ENCODE measurements at places on chromosomes 3 and 15.
A peak's percentile ranks its signal among the peaks of the same experiment; 100 is the strongest.

GRCh38 chr3:25904206-25904605, 114.3 kb downstream of the OXSM start:
- DNase-seq, result no peak

GRCh38 chr3:111070772-111071256, 802 bp upstream of the NECTIN3 start:
- DNase-seq, result peak; percentile 57

DNA sequence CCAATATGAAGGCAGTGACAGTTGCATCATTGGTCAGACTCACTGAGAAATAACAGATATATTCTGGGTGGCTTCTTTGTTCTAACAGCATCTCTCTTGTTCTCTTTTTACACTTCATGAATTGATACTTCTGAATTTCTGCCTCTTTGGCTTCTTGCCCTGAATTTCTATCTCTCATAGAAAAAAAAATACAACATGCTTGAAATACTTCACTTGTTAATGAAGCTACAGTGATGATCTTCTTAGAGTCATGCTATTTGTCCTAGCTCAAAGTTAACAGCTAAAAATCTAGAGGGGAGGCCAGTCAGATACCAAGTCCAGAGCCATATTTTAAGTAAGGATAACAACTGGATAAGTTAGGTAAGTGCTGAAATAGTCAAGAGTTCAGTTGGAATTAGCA, 597.2 kb upstream of the AGTR1 start:
- DNase-seq, result no peak

DNA sequence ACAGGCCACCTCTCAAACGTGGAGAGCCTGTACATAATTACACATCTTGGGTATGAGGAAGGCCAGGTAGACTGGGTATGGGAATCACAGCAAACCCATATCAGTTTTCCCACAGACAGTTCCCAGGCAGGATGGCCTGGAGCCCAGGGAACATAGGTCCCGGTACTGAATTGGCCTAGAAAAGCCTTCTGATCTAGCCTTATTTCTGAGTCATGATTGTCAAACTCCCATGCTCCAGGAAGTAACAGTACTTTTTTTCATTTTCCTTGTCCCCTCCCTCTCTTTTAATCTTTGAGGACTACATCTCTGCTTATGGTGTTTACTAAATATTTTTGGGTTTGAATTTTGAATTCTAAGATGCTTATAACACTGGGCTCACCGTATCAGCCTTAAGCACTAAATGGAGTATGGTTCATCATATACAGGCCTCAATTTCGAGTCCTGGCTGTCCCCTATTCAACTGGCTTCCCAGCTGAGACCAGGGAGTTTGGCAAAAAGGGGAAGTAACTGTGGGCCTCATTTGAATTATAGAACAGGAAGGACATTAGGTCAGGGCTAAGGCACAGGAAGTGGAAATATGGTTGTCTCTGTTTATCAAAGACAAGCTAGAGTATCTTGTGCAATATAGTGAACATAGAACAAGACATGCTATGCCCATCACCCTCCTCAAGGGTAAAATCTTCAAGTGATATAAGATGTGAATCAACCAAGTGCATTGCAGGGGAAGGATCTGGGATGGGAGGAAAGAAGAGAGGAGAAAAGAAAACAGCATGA, 494.6 kb downstream of the NTRK3 start:
- DNase-seq, result no peak

DNA sequence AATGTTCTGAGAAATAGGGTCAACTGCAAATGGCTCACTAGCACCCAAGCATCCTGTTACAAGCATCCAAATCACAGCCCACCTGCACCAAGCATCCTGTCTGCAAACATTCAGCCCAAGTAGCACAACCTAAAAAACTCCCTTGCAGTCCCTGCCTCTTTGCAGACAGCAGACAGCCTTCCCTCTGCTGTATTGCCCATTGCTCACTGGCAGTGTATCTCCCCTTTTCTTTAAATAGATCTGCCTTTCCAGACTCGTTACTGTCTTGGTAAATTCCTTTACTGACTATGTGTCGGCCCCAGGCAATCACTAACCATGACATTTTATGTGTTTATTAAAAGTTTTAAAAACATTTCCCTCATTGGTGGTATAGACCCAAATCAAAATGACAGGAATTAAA, 155.4 kb downstream of the ADAMTSL3 start:
- no peak for DNase-seq

GRCh38 chr15:87268675-87269074, 987.9 kb downstream of the NTRK3 start:
- DNase-seq, result no peak

DNA sequence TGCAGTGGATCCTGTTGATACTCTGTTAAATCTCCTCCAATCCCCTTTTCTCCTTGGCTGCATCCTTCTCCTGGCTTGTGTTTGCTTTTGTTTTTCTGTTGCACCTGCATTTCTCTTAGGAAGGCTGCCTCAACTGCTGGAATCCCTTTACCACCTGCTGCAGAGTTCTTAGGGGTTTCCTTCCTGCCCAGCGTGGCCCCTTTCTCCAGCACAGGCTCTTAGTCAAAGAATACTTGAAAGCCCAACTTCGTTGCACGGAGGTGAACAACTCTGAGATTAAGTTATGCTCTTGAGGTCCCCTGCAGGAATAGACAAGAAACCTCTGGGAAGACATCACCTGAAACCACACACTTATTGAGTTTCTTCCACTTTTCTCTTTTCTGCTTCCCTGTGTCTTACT, 121.6 kb upstream of the GRM7 start:
- DNase-seq, result no peak

DNA sequence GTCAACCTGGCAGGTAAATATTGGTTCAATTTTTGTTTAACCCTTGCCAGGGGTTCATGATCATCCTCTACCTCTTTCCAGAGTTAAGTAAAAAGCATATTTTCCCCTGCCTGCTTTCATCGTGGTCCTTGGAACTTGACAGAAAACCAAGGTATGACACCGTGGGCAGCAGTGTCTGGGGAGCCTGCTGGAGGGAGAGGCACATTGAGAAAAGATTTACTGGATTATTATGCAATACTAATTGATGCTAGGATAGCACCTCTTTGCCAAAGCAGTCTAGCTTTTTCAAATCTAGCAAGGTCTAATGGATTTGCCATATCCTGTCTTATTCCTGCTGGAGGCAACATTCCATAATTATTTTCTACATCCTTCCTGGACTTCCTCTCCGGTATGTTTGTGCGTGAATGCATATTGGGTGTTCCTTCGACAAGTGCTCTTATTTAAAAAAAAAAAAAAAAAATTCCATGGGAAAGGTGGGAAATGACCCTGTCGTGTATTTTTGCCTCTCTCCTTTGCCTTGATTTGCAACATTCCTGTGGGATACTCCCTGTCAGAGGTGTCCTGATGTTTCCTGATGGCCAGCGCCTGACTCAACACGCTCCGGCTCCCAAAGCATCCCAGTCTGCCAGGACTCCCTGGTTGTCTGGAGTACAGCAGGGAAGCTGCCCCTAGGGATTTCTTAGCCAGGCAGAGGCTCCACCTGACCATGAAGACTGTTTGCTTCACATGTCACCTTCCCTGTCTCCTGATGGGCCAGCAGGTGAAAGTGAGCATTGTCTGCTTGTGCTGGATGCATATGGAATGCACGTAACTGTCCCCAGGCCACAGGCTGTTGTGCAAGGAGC, 6.3 kb downstream of the BHLHE40 start:
- no peak for DNase-seq

GRCh38 chr3:112822064-112823055, 24.3 kb downstream of the CD200R1L start:
- no peak for DNase-seq

DNA sequence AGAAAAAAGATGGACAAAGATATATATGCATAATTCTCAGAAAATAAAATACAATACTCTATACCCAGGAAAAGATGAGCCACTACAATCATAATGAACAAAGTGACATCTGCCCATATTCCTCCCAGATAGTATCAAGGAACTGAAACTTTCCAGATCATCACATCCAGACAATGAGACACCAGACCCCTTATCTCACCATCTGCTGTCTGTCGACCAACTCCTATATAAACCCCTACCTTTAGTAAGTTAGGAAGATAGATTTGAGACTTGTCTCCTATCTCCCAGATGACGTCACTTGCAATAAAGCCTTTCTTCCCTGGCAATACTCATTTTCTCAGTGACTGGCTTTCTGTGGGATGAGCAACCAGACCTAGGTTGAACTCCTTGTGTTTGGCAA, 1071.6 kb downstream of the PLOD2 start:
- DNase-seq, result no peak

DNA sequence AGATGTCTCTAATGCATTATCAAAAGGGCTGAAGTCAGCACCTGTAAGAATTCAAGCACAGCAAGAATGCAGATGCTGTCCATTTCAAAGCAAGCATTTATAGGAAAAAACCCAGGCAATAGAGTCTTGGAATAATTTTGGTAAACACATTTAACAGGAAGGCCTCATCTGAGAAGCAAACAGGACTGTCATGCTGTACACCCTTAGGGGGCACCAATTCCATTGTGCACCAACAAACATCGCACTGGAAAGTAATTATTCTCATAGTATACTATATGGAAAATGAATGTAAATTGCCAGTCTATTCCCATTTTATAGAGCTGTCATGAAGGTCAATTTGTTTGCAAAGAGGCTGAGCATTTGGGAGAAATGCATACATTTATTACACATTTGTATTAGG, 247.3 kb upstream of the SUCLG2 start:
- DNase-seq, result no peak

DNA sequence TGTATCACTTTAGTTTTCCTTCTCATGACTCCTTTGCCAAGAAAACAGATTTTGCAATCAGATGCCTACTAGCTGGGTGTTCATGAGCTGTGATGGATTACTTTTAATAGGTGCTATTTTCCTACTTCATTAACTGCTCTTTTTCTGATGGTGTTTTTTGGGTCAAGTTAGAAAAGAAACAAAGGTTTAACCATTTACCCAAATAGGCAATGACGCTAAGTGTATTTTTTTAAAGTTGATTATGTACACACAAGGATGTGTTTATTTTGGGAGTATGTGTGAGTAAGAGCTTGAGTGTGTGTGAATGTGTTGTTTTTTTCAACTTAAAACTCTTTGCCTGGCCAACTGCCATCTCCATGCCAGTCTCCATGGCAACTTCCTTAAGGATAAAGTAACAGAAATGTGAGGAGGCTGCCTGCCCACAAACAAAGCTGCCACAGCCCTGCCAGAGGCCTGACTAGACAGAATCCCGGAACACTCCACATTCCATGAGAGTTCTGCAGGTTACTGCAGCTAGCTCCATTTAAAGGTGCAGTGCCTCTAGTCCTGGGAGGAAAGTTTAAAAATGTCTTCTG, 215.6 kb upstream of the RBMS3 start:
- DNase-seq, result peak; percentile 66

DNA sequence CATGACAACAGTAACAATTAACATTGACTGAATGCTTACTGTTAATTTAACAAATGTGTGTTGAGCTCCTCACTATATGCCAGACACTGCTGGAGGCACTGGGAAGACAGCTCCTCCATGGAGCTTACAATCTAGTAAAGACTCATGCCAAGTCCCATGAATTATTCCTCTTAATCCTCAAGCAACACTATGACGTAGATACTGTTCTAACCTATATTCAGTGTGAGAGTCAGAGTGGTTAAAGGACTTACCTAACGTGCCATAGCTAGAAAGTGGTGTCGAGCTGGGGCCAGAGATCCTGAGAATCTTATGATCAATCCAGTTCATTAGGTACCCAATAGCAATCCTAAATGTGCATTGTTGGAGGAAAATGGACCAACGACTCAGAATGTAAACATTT, 43.6 kb downstream of the MYO1E start:
- no peak for DNase-seq

DNA sequence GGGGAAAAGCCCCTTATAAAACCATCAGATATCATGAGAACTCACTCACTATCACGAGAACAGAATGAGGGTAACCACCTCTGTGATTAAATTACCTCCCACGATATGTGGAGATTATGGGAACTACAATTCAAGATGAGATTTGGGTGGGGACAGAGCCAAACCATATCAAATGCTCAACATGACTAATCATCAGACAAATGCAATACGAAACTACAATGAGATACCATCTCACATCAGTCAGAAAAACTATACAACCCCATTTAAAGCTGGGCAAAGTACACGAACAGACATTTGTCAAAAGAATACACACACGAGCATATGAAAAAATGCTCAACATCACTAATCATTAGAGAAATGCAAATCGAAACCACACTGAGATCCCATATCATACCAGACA, 67.7 kb downstream of the SCAPER start:
- DNase-seq, result no peak

GRCh38 chr3:143315766-143316165, 196.2 kb downstream of the CHST2 start:
- DNase-seq, result no peak

- DNase-seq, result no peak
Observed at GRCh38 chr3:105526360-105527111, 159.8 kb downstream of the ALCAM start.

DNA sequence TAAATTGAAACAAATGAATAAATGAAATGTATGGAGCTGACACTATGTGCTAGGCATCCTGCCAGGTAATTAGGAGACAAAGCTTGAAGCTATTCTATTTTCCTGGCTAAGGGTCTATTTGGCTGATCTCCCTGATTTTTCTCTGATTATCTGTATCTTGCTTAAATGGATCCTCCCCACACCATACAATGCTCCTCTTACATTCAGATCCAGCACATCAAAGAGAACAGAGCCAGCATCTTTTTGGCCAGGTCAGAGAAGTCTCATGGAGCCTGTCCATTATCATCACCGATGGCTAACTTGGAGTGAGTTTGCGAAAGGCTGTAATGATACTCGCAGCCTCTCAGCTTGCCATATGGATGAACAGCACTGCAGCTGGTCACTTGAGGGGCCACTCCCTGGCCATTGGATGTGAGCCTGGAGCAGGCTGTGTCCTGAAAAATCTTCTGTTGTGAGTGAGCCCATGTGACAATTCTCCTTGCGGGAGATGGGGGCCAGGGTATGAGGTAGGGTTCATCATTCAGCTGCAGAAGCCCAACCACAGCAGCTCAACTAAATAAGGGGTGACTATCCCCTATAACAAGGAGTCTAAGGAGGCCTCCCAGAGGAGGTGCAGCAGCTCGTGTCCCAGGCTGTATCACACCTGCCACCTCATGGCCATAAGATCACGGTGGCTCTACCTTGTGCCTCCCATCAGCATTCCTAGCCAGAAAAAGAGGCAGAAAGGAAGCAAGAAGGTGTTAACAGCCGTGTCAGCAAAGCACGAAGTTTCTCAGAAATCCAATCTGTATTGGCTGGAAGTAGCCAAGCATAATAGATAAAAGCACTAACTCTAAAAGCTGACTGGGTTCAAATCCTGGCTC, 69.3 kb upstream of the ST8SIA2 start:
- DNase-seq, result no peak

DNA sequence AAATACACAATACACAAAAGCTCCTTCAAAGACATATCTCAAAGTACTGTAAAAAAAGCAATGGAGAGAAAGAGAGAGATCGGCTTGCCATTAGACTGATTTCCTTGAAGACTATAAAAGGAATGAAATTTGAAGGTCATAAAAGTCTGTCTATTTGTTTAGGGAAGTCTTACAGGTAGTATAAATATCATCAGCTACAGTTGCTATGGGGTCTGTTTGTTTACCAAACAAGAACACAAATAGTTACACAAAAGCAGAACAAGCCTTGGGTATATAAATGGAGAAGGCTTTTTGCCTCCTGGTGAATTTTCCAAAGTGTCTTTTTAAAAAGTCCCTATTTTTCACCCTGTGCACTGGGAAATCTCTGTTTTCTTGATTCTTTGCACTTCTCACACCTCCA, 552.3 kb downstream of the FOXP1 start:
- no peak for DNase-seq
